Activated CD4-positive, alpha-beta T cell treated with anti-CD3 and anti-CD28 coated beads, Interleukin-2, amount 10 ng/mL, durations not matched to agents 24 days and 14 days (primary cell): ENCODE measurements at places on chromosomes 11 and 22. TPM values are rescaled to one million over a fixed set of nuclear protein-coding genes. Genes with fewer than 3 reads are reported as not detected.

DNA sequence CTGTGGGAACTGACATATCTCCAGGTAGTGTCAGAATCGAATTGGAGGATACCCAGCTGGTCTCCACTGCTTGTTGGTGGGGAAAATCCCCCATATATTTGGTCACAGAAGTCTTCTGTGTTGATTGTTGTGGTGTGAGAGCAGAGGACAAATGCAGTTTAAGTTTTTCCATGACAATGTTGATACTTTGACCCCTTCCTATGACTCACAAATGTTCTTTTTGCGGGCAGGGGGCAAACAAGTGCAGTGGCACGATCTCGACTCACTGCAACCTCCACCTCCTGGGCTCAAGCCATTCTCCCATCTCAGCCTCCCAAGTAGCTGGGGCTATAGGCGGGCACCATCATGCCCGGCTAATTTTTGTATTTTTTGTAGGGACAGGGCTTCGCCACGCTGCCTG, 7.4 kb upstream of the PATL1 start:
- no peak for DNase-seq

Gene AGBL2
- 4.2 and 4.5 TPM in 2 replicates for total RNA-seq

Gene GRK3
- total RNA-seq = 30.1 and 31.4 TPM in 2 replicates

Gene TP53AIP1
- not detected in 2 replicates for total RNA-seq

GRCh38 chr11:78196661-78197091, 8.0 kb downstream of the USP35 start:
- no peak for DNase-seq

GRCh38 chr11:20626279-20626678, 26.9 kb downstream of the SLC6A5 start:
- DNase-seq = no peak

DNA sequence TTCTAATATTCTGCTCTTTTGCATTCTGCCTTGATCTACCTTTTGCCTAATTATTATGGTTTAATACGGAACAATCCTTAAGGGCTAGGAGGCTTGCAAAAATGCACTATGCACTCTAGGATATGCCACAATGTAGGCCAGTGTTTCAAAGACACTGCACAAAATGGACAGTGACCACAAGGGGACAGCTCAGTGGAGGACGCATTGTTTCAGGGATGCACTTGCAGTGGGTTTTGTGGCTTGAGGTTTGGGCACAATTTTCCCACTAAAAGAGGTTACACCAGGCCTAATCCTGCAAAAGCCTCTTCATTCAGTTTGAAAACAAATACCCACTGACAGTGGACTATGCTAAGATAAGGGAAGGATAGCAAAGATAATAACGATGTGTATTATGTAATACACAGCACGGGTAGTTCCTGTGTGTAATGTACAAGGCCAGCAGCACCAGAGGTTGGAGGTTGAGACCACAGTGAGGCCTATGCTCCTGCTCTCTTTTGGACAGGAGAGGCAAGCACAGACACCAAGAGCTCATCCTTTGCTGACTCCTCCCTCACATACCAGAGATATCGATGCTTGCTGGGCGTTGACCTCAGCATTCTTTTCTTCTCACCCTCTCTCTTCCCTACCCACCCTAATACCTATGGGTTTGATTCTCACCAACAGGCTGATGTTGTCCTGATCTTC, 12.7 kb downstream of the MAP6 start:
- no peak for DNase-seq

GRCh38 chr11:76270389-76270788, 64.1 kb upstream of the WNT11 start:
- DNase-seq = no peak

Gene SHANK3
- 0.17 and 0.21 TPM in 2 replicates for total RNA-seq
